ENCODE measurements at places on chromosomes 13 and 19. TPM values are rescaled to one million over a fixed set of nuclear protein-coding genes. Genes with fewer than 3 reads are reported as not detected.

SYNE4 gene
- total RNA-seq = not detected

PSG11 gene
- total RNA-seq = 2.0 TPM

DNA sequence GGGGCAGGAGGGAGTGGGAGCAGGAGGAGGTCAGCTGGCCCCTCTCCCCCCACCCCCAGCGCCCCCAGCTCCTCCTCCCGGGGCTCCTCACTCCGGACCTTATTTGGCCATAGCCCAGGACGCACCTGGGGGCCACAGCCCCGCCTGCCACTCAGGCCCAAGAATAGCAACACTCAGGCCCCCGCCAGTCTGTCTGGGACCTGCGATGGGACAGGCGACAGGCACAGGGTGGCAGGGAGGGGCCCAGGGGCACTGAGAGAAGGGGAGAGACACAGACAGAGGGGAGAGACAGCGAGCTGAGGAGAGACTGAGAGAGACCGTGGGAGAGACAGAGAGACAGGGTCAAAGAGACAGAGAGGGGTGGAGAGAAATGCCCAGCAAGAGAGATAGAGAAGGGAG is 10.2 kb downstream of the JOSD2 start:
- no peak for DNase-seq

DNA sequence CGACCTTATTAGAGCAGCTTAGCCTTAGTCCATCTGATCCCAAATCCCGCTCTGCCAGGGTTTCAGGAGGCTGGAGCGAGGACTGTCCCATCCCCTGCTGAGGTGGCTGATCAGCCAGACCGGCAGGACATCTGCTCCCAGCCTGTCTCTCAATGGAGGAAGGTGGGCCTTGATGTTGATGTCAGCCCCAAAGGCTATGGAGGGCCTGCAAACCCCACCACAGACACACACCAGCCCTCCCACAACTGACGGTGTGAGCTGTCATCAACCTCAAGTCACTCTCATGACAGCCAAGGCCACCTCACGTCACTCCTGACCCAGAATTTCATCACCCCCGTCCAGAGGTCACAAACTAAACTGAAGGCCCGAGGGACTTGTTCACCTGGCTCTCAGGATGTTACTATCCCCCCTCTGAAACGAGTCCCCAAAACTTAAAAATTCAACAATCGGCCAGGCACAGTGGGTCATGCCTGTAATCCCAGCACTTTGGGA is 25.5 kb downstream of the RHPN2 start:
- DNase-seq = no peak

GRCh38 chr19:51365965-51366388 is at the start of gene ETFB:
ETFB (minus strand) TSS chr19:51366388; CDS start chr19:51366326, 62 bp downstream.
- DNase-seq = no peak

CILP2 gene
- not detected for total RNA-seq

CRLF1 gene
- 0.32 TPM for total RNA-seq

DNA sequence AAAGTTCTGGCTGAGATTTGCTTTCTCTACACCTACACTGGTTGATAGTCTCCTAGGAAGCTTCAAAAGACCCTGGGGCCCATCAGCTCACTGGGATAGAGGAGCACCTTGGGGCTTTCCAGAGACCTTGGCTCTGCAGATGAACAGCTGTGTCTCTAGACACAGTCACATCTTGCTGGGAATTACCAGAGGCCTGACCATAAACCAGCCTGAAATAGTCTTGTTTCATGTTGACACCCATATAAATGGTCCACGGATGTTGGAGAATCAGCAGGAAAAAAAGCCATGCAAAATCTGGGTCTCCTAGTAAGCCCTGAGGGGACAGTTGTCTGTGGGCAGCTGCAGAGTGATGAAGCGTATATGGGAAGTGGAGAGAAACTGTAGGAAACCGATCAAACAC is 207.6 kb downstream of the DNAJC15 start:
- DNase-seq = no peak

DNA sequence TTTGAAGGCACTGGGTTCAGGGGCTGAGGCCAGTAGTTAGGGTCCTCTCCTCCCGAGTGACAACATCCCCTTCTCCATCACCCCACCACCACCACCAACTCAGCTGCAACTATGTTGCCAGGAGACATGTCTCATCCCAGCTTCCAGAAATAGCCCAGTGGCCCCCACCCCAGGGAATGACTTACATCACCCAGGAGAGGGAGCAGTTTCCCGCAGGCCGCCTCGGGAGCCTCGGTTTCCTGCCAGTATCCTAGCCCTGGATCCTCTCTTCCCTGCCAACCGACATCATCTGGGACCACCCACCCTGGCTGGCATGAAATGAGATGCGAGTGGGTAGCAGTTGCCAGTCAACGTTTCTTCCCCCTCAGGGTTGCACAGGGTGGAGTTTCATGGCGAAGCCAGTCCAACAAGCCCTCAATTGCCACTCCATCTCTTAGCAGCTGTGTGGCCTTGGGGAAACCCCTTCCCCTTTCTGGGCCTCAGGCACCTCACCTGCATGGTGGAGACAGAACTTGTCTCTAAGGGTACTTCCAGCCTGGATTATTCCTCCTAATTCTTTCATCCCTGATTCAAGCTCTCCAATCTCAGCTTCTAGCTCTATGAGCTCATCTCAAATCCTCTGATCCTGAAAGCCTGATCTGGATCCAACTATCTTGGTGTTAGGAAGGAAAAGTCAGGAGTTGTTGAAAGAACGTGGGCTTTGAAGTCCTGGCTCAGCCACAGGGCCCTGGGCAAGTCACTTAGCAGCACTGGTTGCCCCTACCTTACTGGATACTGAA is 3.9 kb upstream of the GSK3A start:
- peak; percentile 76 for DNase-seq

DNA sequence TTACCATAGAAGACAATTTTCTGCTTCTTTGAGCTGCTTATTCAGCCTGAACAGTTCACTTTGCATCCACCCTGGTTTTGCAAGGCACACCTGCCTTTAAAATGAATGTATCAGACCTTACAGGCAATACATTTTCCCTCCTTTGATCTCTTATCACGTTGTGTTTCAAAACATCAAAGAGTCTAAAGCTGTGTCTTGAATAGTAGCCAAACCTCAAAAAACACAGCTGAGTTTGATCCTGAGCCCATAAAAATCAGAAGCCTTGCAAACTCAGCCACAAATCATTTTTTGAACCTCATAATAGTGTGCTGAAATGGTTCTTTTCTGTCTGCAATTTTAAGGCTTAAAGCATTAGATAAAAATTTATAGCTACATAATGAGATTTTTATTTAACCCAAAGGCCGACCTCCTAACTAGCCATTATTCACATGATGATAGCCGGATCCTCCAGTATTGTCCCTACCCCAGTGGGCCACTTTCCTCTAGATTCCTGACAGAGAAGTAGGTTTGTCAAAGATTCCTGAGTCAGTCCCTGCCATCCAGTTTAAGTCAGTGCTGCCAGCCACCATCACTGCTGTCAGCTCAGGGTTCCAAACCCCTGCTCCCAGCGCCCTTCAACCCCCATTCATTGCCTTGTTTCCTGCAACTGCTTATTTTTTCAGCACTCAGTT is 71.8 kb downstream of the CAB39L start:
- DNase-seq = no peak

PNMA8A gene
- total RNA-seq = 24.5 TPM

GRCh38 chr19:5865772-5866171 is 4.6 kb downstream of the FUT5 start:
- no peak for DNase-seq

URAD gene
- not detected for total RNA-seq

PLIN4 gene
- total RNA-seq = 0.05 TPM

SPRYD7 gene
- 9.4 TPM for total RNA-seq

LATS2 gene
- total RNA-seq = 13.0 TPM

DNA sequence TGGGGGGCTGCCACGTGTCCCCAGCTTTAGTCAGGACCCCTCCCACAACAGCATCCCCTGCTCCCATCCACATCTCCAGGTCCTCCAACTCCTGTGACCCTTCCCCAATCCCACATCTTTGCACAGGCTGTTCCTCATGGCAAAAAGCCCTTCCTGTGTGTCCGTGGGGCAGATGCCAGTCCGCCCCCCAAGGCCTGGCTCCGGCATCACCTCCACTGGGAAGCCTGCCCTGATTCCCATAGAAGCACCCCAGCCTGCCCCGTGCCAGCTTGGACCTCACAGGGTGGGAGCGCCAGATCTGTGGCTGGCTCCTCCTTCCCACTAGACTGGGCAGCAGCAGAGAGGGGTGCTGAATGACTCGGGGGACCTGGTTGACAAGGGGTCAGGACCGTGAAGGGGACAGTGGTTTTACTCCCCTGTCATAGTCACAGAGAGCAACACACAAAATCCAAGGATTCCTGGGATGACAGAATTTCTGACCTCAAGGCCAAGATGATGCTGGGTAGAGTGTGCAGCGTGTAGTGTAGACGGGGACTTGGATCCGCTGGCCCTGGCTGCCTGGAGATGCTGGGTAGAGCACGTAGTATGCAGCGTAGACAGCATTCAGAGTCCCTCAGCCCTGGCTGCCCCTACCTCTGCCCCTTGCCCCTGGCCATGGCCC is 13.3 kb downstream of the KLF2 start:
- no peak for DNase-seq

NLRP7 gene
- 0.13 TPM for total RNA-seq

GRCh38 chr19:2719920-2720776 is 1.0 kb downstream of the DIRAS1 start:
- DNase-seq = peak; percentile 28

DNA sequence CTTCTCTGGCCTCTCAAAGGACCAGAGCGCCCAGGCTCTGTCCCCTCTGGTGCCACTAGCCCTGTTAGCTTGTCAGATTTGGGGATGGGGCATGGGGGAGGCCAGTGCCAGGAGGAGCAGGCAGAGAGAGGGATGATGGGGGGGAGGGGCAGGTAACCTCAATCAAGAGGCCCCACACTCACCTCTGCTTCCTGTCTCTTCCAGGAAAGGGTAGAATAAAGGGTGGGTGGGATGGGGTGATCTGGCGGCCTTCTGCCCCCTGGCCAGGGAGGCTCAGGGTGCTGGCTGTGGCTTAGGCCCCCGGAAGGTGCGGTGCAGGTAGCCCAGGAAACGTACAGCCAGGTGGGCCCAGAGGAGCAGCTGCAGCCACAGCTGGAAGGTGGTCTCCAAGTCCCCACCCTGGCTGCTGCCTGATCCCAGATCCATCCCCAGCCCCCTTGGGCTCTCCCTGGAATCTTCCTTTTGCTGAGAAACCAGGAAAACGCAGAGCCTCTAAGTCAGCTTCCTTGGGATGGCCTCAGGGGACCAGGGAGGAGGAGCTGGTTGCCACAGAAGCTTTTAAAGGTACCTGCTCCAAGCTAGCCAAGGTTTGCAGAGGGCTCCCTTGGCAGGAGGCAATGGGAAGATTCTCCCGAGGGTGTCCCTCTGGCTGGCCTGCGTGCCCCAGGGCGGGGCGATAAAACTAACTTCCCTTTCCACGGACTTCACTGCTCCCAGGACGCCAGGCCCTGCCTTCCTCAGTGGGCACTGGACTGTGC is 5.3 kb downstream of the PRKACA start:
- DNase-seq = no peak

- no peak for DNase-seq
Measured at GRCh38 chr13:20964904-20965303, 62.4 kb upstream of the XPO4 start.

GRCh38 chr13:52837850-52838249 is 10.6 kb downstream of the PCDH8 start:
- no peak for DNase-seq

ZNF112 gene
- total RNA-seq = 2.9 TPM

GRCh38 chr19:543910-544608 is at the start of gene GZMM:
GZMM (plus strand) TSS chr19:544053; CDS start chr19:544072, 19 bp downstream.
- no peak for DNase-seq

- no peak for DNase-seq
Measured at GRCh38 chr13:85040215-85040614, 759.0 kb downstream of the SLITRK6 start.

FUT1 gene
- 0.16 TPM for total RNA-seq

- DNase-seq = peak; percentile 87
Measured at GRCh38 chr19:35673121-35673804, 6.9 kb downstream of the UPK1A start.

GRCh38 chr19:34120846-34121639 is 51.3 kb upstream of the LSM14A start:
- DNase-seq = peak; percentile 75

GRCh38 chr13:111168107-111168506 is 53.0 kb downstream of the ARHGEF7 start:
- no peak for DNase-seq

DAND5 gene
- not detected for total RNA-seq

- DNase-seq = peak; percentile 27
Measured at GRCh38 chr19:50739914-50740426, 16.8 kb downstream of the CLEC11A start.

Data from SK-MEL-5 (cell line).